Activated naive CD4-positive, alpha-beta T cell (primary cell): ENCODE measurements at places on chromosomes 1 and 21.

DNA sequence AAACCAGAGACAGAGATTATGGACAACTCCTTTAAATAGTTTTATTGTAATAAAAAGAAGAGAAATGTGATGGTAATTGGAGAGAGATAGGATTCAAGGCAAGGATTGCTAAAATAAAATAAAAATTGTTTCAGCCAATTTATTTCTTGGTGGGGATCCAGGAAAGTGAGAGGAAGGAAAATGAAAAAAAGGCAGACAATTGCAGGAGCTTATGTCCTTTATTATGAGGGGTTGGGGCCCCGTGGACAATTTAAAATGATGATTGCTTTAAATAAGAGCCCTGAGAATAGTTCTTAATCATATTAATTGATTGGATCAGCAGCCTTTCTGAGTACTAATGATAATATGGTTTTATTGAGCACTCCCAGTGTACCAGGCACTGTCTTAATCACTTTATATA, 40.2 kb downstream of the RGS2 start:
- DNase-seq, result no peak

DNA sequence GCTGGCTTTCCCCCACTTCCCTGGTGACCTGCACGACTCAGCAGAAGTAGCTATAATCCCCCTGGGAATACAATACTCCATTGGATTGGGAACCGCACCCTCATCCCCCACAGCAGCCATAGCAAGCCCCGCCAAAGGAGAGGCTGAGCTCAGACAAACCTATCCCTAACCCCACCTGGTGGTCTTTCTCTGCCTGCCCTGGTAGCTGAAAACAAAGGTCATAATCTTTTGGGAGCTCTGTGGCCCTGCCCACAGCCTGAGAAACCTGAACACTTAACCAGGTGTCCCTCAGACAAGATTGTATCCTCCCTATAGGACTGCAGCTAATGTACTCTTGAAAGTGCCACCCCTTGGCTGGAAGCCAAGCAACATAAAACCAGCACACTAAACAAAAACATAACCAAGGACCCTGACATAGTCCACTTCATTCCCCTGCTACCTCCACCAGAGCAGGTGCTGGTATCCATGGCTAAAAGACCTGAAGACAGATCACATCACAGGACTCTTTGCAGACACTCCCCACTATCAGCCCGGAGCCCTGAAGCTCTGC, 71.6 kb upstream of the RUNX1 start:
- DNase-seq, result no peak

DNA sequence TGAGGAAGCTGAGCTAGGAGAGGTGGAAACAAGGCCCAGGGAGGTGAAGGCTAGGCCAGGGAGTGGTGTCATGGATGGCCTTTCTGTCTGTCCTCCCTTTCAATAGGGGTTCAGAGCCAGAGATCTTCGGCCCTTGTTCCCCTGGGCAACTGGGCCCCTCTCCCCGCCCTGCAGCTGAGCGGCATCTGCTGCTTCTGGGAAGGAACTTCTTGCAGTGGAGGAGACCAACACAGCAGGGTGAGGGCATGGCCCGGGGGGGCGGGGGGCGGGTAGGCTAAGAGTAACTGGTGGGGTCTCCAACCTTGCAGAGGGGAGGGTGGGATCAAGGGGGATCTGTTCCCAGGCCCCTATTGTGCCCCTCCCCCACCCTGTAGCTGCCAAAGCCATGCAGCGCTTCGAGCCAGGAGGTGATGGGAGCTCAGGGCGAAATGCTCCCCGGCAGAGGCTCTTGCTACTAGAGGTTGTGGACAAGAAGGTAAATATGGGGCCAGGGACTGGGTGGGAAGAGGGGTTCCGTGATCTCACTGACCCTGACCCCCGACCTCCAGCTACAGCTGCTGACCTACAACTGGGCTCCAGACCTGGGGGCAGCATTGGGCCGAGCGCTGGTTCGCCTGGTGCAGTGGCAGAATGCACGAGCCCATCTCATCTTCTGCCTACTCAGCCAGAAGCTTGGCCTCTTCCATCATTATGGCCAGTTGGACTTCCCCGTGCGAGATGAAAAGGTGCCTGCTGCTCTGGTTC, 11.7 kb downstream of the HYI start:
- no peak for DNase-seq

- no peak for DNase-seq
These were observed 1.6 kb downstream of the ELK4 start for GRCh38 chr1:205630241-205630640.

DNA sequence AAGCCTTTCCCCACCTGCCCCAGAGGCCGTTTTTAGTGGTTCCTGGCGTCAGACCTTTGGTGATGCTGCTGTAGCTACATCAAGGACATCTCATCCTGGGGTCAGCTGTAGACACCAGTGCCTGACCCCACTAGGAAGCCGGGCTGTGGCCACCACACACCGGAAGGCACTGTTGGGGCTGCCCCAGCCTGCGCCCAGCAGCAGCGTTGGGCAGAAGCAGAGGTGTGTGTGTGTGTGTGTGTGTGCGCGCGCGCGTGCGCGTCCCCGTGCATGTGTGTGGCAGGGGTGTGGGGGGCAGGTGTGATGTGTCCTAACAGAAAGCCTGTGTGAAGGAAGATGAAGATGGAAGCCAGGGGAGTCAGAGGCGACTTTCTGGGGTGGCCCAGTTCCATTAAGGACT, 62.0 kb upstream of the COL6A1 start:
- no peak for DNase-seq

DNA sequence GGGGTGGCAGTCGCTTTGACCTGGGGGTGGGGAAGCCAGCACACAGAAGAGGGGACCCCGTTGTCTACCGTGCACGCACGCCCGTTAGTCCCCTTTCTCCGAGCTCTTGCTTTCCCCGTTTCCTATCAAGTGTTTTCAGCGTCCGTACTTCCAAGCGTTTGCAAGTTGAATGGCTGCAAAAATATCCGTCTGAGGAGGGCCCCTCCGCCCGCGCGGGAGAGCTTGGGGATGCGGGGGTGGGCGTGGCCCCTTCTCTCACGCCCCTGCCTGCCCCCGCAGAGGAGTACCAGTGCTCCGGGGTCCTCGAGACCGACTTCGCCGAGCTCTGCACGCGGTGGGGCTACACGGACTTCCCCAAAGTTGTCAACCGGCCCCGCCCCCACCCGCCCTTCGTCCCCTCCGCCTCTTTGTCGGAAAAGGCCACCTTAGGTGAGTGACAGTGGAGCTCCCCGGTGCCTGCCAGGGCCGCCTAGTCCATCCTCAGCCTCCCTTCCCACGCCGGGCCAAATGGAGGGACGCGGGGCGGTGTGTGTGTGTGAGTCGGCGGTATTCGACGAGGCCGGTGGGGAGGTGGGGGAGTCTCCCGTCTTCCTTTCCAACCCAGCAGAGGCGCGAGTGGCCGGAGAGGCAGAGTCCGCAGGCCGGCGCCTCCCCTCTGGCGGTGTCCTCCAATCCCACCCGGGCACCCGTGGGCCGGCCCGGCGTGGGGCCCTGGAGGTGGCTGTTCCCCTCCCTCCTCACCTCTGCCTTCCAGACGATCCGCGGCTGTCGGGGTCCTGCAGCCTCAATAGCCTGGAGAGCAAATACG, 3.4 kb downstream of the LRRC71 start:
- no peak for DNase-seq

- peak; percentile 37 for DNase-seq
These were observed 8.1 kb upstream of the C1orf216 start for GRCh38 chr1:35726450-35727433.

GRCh38 chr1:55559161-55559611, 344.0 kb upstream of the USP24 start:
- DNase-seq, result no peak

DNA sequence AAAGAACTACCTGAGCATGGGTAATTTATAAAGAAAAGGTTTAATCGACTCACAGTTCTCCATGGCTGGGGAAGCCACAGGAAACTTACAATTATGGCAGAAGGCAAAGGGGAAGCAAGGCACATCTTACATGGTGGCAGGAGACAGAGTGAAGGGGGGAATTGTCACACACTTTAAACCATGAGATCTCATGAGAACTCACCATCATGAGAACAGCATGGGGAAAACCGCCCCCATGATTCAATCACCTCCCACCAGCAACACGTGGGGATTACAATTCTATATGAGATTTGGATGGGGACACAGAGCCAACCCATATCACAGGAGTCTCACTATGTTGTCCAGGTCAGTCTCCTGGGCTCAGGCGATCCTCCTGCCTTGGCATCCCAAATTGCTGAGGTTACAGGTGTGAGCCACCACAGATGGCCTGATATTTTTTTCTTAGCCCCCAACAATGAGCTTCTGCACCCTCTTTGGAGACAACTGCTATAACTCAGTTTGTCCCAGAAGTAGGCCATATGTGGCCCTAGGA, 22.5 kb upstream of the MORC3 start:
- no peak for DNase-seq

DNA sequence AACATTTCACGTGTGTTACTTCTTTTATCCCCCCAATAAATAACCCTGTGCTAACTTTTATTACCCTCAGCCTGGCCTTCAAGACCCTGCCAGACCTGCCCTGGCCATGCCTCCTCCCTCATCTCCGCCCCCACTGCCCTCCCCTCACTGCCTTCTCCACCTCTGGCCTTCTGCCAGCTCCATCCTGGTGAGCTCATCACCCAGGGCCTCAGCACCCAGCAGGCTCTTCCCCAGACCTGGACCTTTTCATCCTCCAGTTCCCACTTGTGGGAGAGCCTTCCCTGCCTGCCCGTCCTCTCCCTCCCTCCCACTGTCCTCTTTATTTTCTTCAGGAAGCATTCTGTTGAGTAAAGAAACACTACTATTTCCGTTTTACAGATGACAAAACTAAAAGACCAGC, 72.0 kb downstream of the SLC66A1 start:
- no peak for DNase-seq

DNA sequence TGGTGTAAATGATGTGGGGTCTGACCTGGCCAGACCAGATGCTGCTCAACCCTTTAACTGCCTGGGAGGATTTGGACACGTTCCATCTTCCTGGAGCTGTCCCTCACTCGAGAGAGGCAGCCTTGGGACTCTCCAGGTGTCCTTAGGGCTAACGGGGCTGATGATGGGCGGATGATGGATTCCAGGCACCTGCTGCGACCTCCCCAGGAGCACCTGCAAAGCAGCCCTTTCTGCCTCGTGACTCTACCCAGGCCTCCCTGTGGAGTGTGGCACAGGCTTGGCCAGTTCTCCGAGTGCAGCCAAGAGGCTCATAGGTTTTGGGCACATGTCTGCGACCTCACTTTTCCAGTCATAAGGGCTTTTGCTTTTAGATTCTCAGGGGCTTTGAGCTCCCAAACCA, 12.3 kb upstream of the TRIM17 start:
- no peak for DNase-seq

GRCh38 chr1:219460896-219461815, 151.7 kb downstream of the ZC3H11B start:
- no peak for DNase-seq

DNA sequence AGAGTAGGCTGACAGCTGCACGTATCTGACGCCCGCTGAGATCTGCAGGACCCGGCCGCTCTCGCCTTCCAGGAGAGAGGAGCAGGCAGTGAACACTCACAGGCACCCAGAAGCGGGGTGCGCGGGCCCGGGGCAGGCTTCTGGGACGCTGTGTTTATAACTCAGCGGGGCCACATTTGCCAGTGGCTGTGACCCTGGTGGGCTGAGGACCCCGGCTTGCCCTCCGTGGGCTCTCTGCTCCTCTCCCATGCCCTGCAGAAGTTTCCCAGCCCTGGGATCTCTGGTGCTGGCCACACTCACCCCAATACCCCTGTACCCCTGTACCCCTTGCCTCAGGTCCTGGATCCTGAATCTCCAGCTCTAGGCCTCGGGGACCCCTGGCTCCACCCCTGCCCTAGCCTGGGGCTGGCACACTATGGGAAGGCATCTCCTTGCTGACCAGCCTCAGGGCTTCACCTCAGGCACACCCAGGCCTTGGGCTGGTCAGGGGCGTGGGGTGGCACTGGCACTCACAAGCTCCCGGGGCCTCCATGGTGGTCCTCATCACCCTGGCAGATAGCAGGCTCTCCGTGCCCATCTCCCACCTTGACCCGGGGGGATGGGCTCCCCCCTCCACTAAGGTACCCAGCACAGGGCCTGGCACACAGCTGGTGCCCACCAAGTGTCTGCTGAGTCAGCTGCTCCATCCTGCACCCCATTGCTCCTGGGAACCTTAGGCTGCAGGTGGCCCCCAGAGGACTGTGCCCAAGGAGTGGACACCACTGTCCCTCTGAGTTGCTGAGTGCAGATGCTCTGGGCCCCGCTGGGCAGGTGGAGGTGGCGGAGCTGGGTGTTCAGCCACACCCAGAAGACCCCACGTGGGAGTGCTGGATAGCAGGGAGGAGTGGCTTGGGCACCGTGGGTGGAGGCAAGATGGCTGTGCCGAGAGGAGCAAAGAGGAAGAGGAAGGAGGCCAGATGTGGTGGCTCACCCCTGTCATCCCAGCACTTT, 32.4 kb downstream of the MORN1 start:
- no peak for DNase-seq

- no peak for DNase-seq
These were observed 173.4 kb downstream of the ZZZ3 start for GRCh38 chr1:77509051-77509492.

DNA sequence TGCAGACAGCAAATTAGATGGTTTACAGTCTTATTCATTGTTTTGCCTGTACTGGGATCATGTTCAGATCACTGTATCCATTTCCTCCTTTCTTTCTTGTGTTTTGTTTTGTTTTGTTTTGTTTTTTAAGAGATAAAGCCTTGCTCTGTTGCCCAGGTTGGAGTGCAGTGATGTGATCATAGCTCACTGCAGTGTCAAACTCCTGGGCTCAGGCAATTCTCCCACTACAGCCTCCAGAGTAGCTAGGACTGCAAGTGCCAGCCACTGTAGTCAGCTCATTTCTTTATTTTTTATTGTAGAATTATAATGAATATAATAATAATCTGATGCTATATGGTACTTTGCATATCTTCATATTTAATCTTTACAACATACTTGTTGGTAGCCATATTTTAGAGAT, 403.7 kb upstream of the B3GALT2 start:
- no peak for DNase-seq

- no peak for DNase-seq
These were observed 133.8 kb upstream of the KIAA1614 start for GRCh38 chr1:180778782-180779398.

- DNase-seq, result no peak
These were observed 90.6 kb upstream of the KCTD3 start for GRCh38 chr1:215476541-215476940.

DNA sequence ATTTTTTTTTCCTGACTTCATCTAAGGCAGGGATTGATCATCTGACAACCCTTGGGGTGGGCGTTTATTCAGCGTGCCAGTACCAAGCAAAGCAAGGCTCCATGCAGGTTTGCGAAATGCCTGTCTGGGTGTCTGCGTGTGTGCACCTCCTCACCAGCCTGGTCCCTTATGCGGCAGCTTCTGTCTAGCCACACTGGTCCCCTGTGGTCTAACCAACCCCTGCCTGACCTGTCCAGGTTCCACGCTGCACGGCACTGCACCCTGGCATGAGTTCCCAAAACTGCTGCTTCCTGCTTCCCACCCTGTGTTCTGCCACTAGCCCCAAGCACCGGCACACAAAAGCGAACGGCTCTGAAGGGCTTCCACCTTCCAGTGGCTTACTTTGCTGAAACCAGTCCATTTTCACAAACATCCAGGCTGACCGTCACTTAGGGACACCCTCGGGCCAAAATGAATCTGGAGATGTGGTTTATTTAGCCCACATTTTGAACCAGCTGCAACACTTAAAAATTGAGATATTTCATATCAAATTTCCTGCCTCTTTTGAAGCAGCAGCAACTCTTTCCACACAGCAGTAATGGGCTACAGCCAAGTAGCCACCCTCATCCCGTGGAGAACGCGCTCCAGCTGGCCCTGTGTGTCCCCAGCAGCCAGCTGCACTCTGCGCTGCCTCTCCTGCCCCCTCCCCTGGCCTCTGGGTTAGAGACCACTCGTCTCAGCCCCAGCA, 55.7 kb downstream of the HLCS start:
- no peak for DNase-seq
